Activated T-cell treated with anti-CD3 and anti-CD28 coated beads, Interleukin-2, amount 50 U/mL, for 24 hours (primary cell): ENCODE measurements at places on chromosomes 7 and 10.
A peak's percentile ranks its signal among the peaks of the same experiment; 100 is the strongest.

DNA sequence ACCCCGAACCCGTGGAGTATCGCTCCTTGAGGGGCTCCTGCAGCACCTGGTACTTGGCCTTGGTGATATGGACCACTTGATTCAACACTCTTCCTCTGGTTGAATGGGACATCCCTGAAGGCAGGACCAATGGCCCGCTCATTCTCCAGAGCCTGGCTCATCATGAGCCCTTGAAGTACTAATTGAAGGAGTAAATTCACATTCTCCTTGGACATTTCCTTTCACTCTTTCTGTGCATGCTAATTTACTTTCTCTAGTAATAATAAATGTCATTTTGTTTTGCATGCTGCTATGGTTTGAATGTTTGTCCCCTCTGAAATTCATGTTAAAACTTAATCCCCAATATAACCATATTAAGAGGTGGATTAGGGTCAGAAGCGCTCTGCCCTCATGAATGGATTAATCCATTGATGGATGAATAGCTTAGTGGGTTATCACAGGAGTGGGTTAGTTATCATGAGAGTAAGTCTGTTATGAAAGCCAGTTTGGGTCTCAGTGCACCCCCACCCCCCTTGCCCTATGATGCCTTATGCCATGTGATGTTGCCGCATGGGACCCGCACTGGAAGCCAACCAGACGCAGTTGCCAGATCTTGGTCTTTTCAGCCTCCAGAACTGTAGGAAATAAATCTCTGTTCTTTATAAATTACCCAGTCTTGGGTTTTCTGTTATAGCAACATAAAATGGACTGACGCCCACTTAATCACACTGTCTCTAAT lies 23.8 kb downstream of the FGFBP3 start:
- DNase-seq: no peak

DNA sequence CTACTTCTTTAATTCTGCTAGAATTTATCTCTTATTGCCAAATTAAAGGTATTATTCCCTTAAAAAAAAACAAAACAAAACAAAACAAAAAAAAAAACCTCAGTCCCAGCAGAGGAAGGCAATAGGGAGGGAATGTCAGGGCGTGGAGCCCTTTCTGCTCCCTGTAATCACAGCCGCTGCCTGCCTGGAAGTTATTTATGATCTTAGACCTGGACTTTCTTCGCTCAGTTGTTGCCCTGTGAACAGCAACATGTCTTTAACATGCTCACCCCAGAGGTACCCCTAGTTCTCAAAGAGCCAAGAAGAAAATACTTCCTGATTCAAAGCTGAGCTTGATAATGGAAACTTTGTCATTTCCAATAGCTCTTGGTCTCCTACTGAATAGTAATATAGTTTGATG lies 7.7 kb downstream of the FAM180A start:
- DNase-seq: no peak

- no peak for DNase-seq
Measured at GRCh38 chr10:14244801-14245211, 85.9 kb downstream of the FRMD4A start.

DNA sequence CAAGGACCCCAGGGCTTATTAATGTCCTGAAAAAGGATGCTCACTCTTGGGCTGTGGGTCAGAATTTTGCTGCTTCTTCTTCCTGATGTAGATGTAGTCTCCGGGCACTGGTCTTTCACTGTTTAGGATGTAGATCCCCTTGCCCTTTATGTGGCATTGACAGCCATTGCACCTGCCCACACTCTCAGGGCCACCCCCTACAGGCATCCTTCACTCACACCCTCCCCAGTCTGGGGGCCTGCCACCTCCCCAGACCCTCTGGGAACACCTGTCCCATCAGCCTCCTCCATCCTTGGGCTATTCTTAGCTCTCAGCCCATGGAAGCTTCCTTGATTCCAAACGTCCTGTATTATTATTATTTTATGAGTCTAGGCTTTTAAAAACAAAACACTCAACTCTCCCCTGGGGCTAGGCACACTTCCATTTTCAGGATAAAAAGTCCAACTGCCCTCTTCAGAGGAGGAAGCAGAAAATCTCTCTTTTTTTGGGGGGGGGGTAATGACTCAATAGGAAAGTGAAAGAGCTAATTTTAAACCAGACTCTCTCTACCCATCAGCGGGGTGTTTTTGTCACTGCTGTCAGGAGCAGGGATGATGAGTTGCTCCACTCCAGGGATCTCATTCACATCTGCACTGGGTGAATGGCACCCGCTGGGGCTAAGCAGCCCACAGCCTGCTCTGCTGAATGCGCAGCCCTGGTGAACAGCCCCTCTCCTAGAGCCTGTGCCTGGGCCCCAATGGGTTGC lies 11.5 kb upstream of the KLRG2 start:
- DNase-seq: no peak

DNA sequence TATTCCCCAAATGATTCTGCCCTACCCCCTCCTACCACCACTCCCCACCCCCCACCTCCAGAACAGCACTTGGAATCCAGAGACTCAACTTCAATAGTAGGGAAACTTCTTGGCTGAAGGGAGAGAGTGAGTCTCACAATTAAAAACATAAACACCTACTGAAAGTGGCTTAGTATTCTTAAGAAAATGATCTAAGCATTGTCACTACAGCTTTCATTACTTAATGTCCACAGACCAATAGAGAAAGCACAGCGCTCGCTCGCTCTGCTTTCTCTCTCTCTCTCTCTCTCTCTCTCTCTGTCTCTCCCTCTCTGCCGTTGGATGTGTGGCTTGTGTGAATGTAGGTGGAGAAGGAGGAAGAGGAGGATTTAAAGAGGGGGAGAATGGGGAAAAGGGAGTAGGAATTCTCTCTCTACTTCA lies 1.5 kb upstream of the SEMA3A start:
- no peak for DNase-seq

- DNase-seq: peak; percentile 90
Measured at GRCh38 chr10:100009793-100010676, at the start of gene DNMBP. TSS of gene DNMBP (minus strand) at chr10:100009947. CDS start at chr10:99972124, 37,823 bp downstream.

DNA sequence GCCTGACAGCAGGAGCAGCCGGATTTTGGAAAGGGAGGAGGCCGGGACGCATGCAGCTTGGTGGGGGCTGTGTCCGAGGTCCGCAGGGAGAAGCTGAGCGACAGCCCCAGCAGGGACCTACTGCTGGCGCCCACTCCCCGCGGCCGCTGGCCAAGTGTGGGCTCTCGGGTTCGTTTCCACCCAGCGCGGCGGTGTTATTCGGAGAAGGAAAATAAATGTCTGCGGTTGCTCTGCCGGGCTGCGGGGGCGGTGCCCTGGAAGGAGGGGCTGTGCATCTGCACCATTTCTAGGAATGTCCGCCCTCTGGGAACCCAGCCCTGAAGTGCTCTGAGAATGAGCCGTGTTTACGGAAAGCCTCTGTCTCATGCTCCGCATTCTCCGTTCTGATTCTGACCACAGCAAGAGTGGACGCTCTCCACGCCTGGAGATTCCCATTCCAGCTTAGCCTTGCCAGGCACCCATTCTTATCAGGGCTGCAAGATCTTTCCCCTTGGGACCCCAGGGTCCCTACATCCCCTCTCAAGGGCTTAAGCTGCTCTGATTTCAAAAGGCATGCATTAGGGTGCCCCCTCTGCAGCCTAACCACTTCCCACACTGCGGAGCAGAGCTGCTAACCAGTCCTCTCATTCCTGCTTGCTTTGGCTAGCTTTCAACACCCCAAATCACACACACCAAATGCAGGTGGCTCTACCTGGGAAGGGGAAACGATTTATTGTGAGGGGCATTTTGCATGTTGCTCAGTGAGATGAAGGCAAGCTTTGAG lies 256.6 kb upstream of the GLI3 start:
- DNase-seq: no peak

DNA sequence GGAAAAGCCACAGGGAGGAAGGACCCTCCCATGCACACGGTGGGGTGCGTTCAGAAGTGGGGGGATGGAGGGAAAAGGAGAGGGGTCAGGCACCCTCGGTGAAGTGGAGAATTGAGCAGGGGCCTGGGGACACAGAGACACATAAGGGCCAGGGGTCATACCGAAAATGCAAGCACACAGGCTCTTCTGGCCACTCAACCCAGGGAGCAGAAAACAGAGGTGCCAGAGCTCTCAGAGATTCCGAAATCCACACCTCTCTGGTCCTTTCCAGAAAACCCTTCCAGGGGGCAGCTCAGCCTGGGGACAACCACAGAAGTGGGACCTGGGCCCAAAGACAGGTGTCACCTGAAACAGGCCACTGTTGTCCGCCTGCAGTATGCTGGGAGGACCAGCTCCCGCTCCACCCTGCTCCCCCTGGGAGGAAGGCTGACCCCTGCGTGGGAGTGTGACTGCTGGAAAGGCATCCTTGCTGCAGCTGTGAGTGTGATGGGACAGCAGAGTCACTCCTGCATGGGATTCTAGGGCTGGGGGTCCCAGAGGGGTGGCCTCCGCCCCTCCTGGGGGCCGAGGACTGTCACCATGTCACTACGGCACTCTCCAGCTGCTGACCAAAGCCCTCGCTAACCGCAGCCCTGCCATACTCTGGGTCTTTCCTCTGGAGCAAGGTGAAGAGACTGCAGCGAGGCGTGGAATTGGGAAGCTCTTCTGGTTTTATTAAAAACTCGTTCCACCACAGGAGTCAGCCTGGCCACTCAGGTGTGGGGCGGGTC lies 63.1 kb downstream of the TMEM209 start:
- DNase-seq: no peak

DNA sequence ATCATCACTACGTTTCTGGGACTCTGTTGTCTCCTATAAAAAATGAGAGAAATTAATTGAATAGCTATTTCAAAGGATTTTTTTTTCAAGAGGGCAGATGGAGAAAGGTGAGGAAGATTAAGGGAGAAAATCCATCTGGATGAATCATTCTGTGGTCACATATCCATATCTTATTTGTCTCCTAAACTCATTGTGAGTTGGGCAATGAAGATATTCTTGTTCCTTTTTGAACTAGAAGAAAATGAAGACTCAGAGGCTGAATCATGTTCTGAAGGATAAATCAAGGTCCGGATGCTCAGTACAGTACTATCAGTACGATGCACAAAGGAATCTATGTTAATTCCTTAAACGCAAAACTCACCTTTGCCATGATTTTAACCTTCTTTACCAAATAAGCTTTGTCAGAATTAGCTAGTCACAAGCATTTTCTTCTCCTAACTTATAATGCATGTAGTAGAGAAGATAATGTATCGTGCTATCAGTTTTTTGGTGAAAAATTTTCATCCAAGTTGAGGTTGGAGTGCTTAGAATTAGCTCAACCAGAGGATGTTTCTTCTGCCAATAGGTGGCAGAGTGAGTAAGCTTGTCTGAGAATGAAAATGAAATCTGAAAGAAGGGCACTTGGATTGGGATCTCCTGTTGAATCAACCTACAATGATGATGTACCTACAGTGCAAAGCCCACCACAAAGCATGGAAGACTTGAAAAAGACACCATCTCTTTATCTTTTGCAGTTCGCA lies 446.9 kb downstream of the KIF20B start:
- DNase-seq: no peak

- DNase-seq: peak; percentile 48
Measured at GRCh38 chr7:5525271-5526099, 101.9 kb upstream of the TNRC18 start.

DNA sequence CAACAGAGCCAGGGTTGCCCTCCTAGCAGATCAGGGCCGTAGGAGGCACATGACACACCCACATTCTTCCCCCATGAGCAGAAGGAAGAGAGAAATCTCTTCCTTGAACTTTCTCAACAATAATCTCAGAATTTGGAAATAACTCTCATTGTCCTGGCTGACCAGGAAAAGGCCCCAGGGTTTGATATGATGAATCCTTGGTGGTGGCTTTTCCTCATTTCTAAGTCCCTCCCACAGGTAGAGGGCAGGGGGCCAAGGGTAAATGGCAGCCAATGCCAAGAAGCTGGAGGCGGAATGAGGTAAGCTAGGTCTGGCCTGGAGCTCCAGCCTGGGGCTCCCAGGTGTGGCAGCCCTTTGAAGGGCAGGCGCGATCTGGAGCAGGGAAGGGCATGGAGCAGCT lies 67.8 kb downstream of the GRB10 start:
- DNase-seq: no peak

GRCh38 chr7:72925546-72926120 lies 738 bp downstream of the POM121 start:
- no peak for DNase-seq

GRCh38 chr10:123938890-123939289 lies 47.3 kb upstream of the CPXM2 start:
- no peak for DNase-seq
